ENCODE measurements at places on chromosomes 12 and 14.

DNA sequence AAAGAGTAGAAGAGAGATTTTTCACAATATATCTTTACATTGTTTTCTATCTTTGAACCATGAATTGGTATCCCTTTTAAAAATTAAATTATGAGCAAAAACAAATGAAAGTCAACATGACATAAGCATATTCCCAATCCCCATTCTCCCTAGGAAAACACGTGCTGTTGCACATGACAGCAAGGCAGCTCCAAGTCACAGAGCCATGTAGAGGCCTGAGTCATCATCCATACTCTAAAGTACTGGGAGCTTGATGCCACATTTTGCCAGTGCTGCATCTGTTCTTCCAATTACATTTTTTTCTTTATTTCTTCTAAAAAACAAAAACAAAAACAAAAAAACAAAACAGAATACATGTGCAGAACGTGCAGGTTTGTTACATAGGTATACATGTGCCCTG, 115.2 kb downstream of the ITPR2 start:
- no peak for DNase-seq

DNA sequence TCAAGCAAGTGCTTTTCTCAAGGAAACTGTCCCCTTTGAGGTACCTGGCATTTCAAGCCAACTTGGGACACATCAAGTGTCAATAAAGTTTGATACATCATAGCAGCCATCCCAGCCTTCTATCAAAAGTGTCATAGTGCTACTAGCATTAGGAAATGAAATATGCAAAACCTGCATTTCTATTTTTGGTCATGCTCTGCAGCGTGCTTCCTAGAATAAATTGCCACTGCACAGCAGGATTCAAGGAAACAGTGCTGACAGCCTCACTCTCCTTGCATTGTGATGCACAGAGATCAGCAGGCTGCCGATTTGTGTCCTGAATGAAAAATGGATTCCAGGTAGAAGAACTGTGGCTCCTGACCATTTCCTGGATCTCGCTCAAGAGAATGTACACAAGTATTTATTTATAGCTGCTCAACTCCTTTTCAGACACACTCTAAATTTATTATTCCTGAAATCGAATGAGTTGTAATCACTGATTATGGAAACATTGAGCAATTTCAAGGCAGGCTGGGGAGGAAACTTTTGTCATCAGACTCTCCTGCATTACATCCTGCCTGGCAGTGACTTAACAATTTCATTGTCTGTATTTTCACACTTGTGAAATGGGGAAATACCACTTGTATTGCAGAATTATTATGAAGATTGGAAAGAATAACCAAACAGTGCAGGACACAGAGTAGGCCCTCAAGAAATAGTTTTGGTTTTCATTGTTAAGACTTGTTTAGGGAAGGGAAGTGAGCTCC, 120.9 kb downstream of the SLC38A6 start:
- DNase-seq, result no peak

- no peak for DNase-seq
Observed at GRCh38 chr12:66392266-66392915, 90.1 kb downstream of the HELB start.

GRCh38 chr12:62922539-62922938, 12.4 kb downstream of the PPM1H start:
- DNase-seq, result no peak

- no peak for DNase-seq
Observed at GRCh38 chr14:96162265-96162664, 42.4 kb upstream of the BDKRB2 start.

GRCh38 chr12:64801381-64801780, 23.1 kb upstream of the TBC1D30 start:
- DNase-seq, result no peak

DNA sequence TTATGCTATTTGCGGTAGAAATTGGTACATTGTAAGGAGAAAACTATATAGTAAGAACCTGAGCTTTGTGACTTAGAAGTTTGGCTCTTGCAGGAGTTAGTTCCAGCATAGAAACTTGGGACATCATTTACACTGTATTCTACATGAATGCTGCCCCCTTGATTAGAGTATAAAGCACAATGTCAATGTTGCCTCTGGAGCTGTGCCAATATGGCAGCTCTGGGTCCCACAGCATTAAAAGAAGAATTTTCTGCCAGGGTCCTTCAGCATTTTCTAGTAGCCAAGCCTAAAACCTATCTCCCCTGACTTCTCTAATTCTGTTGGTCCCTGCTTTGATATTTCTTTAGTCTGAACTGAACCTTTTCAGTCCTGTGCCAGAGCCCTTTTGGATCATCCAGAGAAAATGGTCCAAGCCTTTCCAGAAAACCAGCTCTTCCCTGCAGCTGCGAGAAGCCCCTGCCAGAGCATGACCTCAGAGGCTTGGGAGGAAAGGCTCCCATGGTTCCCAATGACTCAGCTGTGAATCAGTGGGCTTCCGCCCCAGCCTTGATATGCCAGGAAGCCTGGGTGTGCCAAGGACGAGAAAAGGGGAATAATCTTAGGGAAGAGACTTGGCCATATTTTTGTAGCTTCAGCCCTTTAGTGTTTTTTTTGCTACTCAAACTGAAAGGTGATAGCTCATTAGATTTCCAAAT, 43.2 kb downstream of the PLEKHG7 start:
- DNase-seq, result no peak

DNA sequence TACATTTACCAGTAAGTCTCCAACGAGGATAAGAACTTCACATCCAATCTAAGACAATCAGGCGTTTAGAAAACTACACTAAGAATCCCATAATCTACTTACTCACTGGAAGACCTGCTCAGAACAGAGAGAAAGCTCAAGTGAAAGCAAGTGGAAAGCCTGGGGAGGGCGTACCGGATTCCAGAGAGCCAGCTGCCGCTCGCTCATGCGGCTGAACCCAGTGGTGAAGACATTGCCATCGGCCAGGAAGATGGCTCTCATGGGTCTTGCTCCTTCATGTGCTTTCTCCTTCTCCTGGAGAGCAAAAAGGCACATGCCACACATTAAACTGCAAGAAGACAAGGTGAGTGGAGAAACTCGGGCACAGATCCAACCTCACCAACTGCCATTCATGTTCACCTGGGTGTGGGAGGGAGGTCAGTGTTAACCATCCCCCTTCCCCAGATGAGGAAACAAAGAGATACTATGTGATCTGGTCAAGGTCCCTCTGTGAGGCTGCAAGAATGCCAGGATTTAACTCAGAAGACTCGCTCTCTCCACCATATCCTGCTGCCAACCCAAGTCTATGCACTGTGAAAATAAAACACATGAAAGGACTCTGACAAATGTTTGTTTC, 23.5 kb upstream of the SELPLG start:
- DNase-seq, result no peak

GRCh38 chr12:47082796-47083621, 3.2 kb upstream of the AMIGO2 start:
- no peak for DNase-seq

DNA sequence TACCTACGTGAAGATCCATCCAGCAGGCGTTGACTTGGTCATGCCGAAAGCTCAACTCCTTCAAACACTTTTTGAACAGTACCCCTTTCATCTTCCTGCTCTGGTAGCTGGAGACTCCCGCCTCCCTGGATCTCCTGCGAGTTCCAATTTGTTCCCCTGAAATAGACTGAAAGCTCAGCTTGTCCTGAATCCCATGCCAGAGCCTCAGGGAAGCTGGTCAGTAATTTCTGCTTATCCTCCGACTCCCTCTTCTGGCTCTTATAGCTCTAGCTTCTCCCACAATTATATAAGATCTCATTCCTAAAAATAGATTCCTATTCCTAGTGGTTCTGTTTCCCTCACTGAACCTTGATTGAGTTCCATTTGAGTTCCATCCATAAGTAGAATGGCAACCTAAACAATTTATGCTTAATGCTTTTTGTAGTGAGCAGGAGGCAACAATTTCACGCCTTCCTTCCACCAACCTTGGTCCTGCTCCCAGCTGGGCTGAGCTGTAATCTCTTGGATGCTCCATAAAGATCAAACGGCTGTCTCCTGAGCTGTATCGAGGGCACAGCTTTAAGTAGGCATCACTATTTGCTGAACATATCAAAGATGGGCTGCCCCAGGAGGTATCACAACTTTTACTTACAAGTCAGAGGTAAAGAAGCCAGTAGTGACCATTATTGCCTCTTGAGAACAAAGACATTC, 8.0 kb upstream of the TMEM132C start:
- DNase-seq, result no peak

- DNase-seq, result no peak
Observed at GRCh38 chr14:100279133-100279532, 27.1 kb downstream of the SLC25A29 start.

DNA sequence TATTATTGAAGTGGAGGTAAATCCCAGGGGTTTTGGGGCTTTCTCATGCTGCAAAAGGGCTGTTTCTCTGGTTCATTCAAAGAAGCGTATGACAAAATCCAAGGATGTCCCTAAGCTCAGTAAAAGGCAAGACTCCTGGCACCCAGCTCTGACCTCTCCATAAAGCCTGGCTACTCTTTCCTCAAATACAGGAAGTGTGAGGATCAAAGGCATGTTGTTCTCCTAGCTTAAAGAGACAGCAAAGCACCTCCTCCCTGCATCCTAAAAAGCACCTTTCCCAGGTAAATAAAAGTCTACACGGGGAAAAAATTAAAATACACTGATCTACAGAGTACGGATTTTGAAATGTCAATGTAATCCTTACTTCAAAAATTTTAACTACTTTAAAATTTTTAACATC, 118.6 kb downstream of the LMNTD1 start:
- no peak for DNase-seq

GRCh38 chr14:39641224-39641623, 209.0 kb upstream of the FBXO33 start:
- DNase-seq, result no peak

DNA sequence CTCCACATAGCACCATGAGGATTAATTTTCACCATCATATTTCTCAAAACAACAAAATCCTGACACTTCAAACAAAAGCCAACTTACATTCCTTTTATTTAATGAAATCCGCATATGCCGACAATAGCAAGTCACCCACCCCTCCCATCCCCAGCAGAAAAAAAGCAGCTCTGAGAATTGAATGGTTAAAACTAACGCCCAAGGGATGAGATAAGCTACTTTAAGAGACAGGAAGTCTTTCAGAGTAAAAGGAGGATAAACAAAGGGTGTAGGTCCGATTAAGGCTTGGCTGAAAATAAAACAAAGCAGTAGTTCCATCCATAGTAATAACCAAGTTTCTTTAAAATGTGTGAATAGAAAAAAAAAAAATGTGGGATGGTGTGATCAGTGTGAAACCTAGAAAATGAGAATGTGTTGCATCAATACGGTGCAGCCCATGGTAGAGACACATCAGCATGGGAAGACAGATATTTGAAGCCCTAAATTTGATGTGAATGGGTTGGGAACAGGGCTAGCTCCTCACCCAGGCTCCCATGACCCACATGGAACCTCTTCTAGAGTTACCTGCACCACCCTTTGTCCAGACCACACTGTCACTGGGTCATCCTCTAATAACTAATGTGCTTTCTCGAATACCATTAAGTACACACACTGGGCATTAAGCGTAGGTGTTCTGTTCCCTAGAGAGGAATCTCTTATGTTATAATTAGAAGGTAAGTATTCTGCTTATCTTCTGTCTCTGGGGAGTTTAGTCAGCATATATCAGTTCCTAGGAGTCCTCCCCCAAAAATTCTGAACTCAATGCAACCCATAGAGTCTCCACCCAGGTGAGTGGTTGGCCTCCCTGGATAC, 31.7 kb downstream of the RTRAF start:
- no peak for DNase-seq
